ENCODE measurements at places on chromosomes 5 and 9.

- DNase-seq = no peak
These were observed 5.4 kb downstream of the CCNI2 start for GRCh38 chr5:132752581-132753125.

- no peak for DNase-seq
These were observed 53.2 kb upstream of the C9orf72 start for GRCh38 chr9:27626244-27627187.

DNA sequence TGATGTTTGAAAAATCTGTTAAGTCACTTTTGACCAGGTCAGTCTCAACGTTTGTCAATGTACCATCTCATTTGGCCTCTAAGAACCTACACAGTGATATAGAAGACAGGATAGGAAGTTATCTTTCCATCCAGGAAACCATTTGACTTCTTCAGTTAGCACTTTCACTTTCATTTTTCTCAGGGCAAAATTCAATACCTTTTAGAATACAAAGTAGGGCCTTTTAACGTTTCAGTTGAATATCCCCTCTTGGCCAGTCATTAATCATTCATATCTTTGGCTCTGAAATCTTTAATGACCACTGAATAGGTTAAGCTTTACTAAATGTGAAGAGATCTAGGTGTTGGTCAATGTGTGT lies 101.1 kb upstream of the GNAQ start:
- no peak for DNase-seq

- DNase-seq = no peak
These were observed 174.5 kb upstream of the RAD23B start for GRCh38 chr9:107108342-107109130.

DNA sequence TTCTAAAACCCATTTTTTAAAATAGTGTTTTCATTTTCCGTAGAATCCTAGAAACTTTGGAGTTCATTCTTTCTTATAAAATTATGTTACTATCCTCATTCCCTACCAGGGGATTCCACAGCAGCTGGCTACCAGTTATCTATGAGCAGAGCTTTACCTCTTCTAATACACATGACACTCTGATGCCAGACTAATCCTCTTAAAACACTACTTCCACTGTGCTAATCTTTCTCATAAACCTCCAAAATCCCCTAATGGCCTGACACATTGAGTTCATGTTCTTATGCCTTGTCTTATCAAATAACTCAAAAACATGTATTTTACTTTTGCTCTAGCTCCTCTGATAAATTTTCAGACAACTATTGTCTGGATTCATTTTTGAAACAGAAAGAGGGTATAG lies 633.6 kb upstream of the FTMT start:
- no peak for DNase-seq

DNA sequence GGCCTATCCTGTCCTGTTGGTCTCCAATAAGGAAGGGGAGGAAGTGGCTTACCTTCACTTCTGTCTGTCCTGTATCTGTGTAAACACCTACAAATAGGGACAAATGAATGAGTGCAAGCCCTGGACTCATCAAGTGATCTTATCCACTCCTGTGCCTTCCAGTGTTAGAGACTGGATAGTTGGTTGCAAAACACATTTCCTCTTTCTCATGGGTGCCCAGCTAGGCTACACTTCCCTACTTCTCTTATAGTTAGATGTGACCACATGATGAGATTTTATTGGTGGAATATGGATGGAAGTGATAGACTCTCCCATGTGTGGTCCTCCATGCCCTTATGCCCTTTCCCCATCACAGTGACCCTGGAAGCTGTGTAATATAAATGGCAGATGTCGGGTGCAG lies 16.9 kb upstream of the PFDN1 start:
- no peak for DNase-seq

GRCh38 chr5:112685931-112686330 lies 51.8 kb upstream of the APC start:
- no peak for DNase-seq

- DNase-seq = no peak
These were observed 130.9 kb upstream of the SLC30A5 start for GRCh38 chr5:68962757-68963484.

Data from activated CD4-positive, alpha-beta T cell treated with anti-CD3 and anti-CD28 coated beads for 24 hours (primary cell).